Upper lobe of right lung (tissue), 1 donor: ENCODE measurements at places on chromosomes 12 and 14.
A peak's percentile ranks its signal among the peaks of the same experiment; 100 is the strongest.

DNA sequence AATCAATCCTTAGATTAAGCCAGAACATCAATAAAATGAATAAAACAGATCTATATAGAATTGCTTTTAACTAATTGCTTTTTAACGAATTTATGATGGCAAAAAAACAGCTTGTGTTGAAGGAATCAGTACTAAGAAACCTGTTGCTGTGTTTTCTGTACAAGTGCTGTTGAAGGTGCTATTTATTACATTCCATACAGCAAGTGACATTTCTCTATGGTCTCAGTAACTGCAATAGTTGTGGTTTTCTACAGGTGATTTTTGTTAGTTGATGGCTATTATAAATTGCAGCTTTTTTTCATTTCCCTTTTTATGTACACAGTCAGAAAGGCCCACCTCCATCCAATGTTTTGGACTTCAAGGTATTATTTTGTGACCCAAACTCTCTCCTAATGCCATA lies 56.6 kb downstream of the SLC2A13 start:
- no peak for DNase-seq

- no peak for DNase-seq
Measured at GRCh38 chr12:93676408-93677194, 574 bp upstream of the CRADD start.

DNA sequence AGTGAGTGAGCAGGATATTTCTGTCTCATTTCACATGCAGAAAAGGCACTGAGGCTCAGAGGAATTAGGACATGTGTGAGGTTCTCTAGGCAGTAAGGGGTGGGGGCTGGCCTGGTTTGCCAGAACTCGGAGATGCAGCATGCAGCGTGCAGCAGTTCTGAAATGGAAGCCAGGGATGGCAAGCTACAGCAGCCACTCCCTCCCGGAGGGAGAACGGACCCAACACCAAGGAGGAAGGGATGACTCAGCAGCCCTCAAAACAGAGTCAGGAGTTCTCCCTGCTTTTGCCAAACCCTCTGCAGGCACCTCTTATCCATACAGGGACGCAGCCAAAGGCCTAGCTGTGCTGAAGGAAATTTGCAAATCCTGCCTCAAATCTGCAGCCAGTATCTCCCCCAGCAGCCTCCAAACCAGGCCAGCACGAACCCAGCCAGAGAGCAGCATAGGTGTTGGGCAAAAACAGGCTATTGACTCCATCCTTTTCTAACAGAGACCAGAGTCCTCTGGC lies 10.3 kb upstream of the SERPINA3 start:
- no peak for DNase-seq

GRCh38 chr14:20415782-20416206 lies 2.5 kb upstream of the TEP1 start:
- no peak for DNase-seq

- DNase-seq: peak; percentile 76
Measured at GRCh38 chr14:104011824-104012517, 69.6 kb upstream of the RD3L start.

GRCh38 chr14:60642270-60643140 lies 6.8 kb downstream of the SIX1 start:
- DNase-seq: no peak

DNA sequence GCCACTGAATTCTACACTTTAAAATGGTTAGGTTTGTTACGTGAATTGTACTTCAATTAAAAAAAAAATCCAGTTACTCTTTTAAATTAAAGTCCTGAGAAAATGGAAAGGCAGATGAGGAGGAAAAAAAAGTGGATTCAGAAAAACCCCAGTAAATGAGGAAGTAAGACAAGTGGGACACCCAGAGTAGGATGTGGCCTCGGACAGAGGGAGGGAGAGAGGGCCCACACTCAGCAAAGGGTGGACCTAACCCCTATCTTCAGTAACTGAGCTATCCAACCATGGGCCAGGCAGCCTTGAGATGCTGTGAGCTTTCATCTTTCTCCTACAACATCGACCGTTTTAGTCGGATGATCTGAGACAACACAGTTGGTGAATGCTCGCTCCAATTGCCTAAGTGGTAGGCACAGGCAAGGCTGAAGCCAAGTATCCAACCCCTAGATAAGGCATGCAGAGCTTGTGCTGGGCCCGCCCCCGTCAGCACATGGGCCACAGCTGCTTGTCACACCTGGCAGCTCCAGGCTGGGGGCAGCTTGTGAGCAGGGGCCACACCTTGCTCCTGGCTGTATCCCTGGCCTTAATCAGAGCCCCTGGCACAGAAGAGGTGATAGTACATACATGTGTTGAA lies 142.1 kb downstream of the TTC7B start:
- no peak for DNase-seq

- DNase-seq: no peak
Measured at GRCh38 chr14:75083271-75083670, 13.8 kb downstream of the ZC2HC1C start.
